NCI-H2029 (cell line): ENCODE measurements at places on chromosomes 6 and 20.

- DNase-seq: peak; percentile 36
These were observed 21.6 kb downstream of the NAPB start for GRCh38 chr20:23399568-23400241.

DNA sequence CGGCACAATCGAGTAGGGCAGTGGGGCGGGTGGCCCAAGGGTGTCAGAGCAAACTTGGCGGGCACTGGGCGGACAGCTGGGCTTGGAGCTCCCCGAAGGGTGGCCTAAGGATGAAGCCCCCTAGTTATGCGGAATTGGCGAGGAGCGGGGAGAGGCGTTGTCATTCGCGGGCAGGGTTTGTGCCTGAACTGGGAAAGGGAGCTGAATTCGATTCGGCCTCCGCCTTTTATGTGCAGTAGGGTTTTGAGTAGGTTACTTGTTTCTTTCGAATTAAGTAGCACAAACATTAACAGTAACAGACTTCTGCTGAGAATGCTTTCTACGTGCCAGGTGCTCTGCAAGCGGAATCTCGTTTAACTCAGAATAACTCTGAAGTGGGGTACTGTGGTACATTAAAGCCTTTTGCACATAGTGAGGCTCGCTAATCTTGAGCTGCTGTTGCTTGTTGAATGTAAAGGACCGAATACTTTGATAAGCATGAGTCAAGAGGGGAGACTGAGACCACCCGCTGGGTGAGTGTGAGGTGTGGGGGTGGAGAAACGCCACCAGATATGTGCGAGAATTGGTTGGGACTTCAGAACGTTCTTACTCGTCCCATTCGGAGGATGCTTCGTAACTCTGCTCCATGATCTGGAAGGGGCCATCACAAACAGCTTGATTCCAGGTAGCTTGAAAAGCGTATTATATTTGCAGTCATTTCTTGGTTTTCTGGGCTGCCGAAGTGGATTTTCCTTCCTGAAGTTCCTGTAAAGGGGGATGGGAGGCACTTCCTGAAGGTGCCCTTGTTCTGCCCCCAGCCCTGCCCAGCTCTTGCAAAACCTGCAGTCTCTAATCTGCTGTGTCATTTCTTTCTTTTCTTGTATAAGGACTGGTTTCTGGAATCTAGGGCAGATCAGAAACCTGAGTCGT lies 833 bp downstream of the RAB5IF start:
- no peak for DNase-seq

DNA sequence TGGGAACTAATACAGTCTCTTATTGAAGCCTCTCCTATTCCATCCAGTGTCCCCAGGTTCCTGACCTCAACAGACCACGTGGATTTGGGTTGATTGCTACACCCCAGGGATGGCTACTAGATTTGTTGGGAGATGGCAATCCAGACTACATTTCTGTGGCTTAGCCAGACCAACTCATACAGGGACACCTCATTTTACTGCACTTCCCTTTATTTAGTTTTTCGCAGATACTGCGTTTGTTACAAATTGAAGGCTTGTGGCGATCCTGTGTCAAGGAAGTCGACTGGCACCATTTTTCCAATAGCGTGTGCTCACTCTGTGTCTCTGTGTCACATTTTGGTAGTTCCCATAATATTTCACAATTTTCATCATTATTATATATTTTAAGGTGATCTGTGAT lies 10.3 kb upstream of the MTRF1L start:
- DNase-seq: no peak

GRCh38 chr6:154433477-154434241 lies 76.8 kb downstream of the CNKSR3 start:
- DNase-seq: no peak

- DNase-seq: no peak
These were observed 97.6 kb upstream of the ZNF217 start for GRCh38 chr20:53691060-53691810.

DNA sequence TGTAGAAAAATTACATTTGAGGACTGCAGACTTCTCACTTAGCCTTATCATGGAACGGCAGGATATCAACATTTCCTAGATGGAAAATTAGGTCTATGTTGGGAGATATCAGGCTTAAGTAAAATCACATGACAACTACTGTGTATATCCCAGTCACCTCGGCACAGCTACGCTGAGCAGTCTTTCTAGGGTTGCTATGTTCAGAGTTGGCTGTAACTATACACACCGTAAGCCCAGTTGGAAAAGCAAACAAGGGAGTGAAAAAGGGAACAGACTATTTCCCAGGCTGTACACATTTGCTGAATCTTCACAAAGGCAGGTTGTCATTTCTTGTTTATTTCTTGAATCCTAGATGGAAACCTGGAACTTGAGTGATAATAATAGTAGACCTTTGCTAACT lies 80.7 kb upstream of the PTPRK start:
- DNase-seq: no peak

DNA sequence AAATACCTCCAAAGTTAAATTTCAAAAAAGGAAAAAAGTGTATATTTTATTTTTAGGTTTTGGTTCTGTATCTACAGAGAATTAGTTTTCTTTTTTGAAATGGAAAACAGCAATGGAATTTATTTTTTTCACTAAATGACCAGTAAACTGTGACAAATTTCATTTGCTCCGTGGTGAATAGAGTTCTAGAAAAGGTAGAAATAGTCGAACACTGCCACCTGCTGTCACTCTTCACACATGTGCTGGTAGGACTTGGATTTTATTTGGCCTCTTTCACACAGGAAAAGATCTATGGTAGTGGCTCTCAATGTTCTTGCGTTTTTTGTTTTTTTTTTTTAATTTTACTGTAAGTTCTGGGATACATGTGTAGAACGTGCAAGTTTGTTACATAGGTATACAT lies 312.5 kb downstream of the EYA4 start:
- DNase-seq: no peak

GRCh38 chr6:77290798-77291197 lies 172.5 kb downstream of the HTR1B start:
- DNase-seq: no peak

- DNase-seq: no peak
These were observed 2.4 kb upstream of the IRAK1BP1 start for GRCh38 chr6:78864957-78865356.

- DNase-seq: no peak
These were observed 1383.5 kb upstream of the DEFB115 start for GRCh38 chr20:29873946-29874345.

- DNase-seq: no peak
These were observed 159.6 kb downstream of the TRIM27 start for GRCh38 chr6:28764014-28764723.

DNA sequence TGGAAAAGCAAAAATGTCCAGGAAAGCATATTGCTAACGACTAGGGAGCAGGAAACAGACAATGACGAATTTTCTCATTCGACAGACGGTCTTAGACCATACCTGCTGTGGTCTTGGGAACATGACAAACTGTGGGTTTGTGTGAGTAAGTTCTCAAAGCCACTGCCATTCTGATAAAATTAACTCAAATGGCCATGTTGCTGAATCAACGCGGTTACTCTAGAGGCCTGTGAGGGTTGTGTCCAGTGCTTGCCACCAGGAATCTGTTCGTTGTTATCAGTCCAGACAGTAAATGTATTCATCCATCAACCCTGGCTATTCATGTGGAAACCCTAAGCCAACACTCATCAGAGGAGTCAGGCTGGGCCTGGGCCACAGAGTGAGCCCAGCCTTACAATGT lies 124.3 kb downstream of the MYLK4 start:
- no peak for DNase-seq

DNA sequence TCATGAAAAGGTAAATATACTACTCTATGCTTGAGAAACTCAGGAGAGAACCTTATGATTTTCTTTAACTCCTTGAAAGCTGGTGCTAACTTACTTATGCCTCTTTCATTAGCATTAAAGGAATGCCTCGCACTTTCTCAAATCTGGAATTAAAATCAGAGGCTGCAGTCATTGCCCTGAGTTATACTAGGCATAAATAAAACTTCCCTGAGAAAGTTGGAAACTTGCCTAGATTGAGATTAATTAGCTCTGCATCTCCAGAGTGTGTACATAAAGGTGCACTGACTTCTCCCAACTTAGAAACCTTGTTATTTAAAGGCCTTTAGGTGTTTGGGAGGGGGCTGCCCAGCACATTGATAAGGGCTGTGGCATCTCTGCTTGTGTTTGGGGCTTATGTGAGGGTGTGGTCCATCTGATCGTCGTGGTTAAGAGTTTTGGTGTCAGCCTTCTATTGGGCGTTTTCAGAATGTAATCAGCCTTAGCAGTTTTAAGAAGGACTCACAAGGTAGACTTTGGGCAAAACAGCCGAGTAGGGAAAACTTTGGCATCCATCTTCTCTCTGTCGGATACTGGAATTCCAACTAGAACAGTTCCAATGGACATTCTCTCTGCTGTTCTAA lies 32.1 kb upstream of the CCN6 start:
- DNase-seq: no peak

DNA sequence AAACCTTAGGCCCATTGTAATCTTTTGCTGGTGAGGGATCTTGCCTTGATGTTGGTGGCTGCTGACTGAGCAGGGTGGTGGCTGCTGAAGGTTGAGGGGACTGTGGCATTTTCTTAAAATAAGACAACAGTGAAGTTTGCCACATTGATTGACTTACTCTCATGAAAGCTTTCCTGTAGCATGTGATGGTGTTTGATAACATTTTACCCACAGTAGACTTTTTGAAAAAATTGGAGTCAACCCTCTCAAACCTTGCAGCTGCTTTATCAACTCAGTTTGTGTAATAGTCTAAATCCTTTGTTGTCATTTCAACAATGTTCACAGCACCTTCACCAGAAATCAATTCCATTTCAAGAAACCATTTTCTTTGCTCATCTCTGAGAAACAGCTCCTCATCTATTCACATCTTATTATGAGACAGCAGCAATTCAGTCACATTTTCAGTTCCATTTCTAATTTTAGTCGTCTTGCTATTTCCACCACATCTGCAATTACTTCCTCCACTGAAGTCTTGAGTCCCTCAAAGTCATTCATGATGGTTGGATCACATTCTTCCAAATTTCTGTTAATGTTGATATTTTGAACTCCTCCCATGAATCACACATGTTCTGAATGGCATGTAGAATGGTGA lies 37.2 kb downstream of the CST9L start:
- no peak for DNase-seq

- no peak for DNase-seq
These were observed 75.5 kb upstream of the SYNDIG1 start for GRCh38 chr20:24393903-24394302.

- DNase-seq: no peak
These were observed 231.2 kb upstream of the ARID1B start for GRCh38 chr6:156545931-156546330.

DNA sequence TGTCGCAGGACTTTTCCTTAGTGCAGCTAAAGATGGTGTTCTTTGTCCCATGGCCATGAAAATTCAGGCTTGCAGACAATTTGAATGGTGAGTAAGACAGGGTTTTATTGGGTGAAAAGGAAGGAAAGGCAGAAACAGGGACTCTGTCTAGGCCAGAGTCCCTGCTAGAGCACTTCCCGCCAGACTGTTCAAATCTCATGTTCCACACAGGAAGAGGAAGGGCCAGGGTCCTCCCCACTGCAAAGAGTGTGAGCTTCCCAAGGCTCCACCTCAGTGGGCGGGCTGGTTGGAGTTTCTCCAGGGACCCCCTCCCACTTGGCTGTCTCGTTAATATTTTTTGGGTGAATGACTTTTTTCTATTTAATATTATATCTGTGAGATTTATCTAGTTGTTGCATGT lies 29.0 kb downstream of the COL19A1 start:
- no peak for DNase-seq

GRCh38 chr6:52728394-52728793 lies 34.9 kb downstream of the GSTA2 start:
- DNase-seq: no peak

GRCh38 chr20:49685809-49686208 lies 27.9 kb downstream of the B4GALT5 start:
- no peak for DNase-seq

GRCh38 chr6:163226181-163226835 lies 188.2 kb upstream of the QKI start:
- DNase-seq: no peak

DNA sequence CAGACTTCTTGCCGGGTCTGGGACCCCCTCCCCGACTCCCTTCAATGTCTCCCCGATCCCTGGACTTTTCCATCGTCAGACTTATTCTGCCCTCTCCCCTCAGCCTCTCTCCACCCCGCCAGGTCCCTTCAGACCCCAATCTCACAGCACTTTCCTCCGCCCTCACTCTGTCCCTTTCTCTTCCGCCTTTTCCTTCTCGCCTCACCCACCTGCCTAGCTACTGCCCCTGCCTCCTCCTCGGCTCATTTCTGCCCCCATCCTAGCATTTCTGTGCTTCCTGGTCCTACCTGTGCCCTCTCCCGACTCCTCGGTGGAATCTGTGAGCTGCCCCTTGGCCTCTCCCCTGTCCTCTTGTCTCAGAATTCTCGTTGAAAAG lies 616 bp downstream of the CHMP4B start:
- no peak for DNase-seq

GRCh38 chr6:10418862-10419748 lies 4.2 kb upstream of the TFAP2A start:
- DNase-seq: peak; percentile 67

DNA sequence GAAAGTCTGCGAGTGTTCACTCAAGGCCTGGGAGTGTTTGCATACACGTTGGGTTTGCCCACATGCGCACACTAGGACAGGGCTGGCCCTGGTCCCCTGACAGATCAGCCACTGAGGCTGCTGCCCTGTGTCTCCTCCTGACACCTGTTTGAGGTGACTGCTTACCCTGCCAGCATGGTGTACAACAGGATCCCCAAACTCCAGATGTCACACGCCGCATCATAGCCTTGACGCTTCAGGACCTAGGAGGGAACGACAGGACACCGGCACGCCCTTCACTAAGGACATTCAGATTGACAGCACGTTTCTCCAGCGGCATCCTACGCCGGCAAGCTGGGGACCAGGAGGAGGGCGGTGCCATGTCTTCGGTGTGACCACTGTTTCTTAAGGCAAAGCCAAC lies 37.0 kb upstream of the MPC1 start:
- DNase-seq: no peak

GRCh38 chr6:10382728-10383330 lies 32.0 kb downstream of the TFAP2A start:
- no peak for DNase-seq

- no peak for DNase-seq
These were observed 34.9 kb downstream of the ELOVL5 start for GRCh38 chr6:53313784-53314400.

- no peak for DNase-seq
These were observed 38.6 kb upstream of the GGTLC1 start for GRCh38 chr20:24027229-24027628.

- DNase-seq: no peak
These were observed 322.1 kb downstream of the RNGTT start for GRCh38 chr6:88641178-88641903.

DNA sequence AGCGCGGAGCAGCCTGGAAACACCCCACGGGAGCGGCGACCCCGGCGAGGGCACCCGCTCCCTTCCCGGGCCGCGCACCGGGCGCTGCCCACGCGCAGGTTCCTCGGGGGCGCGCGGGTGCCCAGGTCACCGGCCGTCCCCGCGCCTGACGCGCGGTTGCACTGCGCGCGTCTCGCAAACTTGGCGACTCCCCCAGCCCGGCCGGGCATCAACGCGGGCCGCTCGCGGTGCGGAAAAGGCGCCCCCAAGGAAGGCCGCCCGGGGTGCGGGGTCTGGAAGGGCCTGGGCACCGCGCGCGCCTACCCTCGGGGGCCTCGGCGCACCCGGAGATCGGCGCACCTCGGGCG lies 555 bp upstream of the ZBTB46 start:
- DNase-seq: no peak
